ENCODE measurements at places on chromosomes 1 and 21. TPM values are rescaled to one million over a fixed set of nuclear protein-coding genes. Genes with fewer than 3 reads are reported as not detected.
A peak's percentile ranks its signal among the peaks of the same experiment; 100 is the strongest.

Gene HTR6
- not detected for total RNA-seq

Gene AK5
- total RNA-seq = 21.6 TPM

Gene AMY2A
- total RNA-seq = not detected

Gene RNF187
- 123 TPM for total RNA-seq

Gene RSPH1
- total RNA-seq = not detected

Gene GOLPH3L
- 10.3 TPM for total RNA-seq

Gene IL12RB2
- total RNA-seq = not detected

Gene RGS16
- total RNA-seq = 0.33 TPM

Gene COL11A1
- total RNA-seq = 0.26 TPM

Gene OR6K3
- total RNA-seq = not detected

Gene DSTYK
- total RNA-seq = 24.9 TPM

Gene CCDC27
- total RNA-seq = not detected

Gene UBE2U
- total RNA-seq = not detected

Gene CHAF1B
- 1.0 TPM for total RNA-seq

Gene PAPPA2
- 4.1 TPM for total RNA-seq

Gene FUCA1
- 8.7 TPM for total RNA-seq

DNA sequence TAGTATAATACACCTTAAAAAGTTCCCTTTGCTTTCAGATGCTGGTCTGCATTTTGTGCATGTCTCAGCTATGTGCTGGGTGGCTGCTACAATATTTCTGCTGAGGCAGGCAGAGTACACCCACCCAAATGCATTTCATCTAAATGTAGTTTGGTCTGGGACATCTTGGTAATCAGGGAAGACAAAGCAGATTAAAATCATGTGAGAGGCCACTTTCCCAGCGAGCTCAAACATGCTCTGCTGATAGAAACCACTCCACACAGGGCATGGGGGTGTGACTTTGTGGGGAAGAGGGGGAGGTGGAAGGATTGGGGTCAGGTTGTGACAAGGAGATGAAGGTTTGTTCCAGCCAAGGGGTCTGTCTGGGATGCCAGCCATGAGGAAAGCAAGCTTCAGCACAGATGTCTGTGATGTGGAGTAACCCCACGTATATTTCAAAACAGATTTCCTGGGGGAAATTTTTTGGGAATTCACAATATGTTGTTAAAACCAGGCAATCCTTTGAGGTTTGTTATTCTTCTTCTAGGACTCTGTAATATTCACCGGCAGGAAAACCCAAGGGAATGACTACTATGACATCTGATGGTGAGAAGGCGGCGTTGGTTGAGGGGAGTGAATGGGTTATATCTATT lies 255.1 kb upstream of the FGGY start:
- peak; percentile 39 for DNase-seq
- H3K36me3 ChIP-seq = no peaks in the 10 kb centered on the region
- no peaks in the 10 kb centered on the region for H3K27me3 ChIP-seq

DNA sequence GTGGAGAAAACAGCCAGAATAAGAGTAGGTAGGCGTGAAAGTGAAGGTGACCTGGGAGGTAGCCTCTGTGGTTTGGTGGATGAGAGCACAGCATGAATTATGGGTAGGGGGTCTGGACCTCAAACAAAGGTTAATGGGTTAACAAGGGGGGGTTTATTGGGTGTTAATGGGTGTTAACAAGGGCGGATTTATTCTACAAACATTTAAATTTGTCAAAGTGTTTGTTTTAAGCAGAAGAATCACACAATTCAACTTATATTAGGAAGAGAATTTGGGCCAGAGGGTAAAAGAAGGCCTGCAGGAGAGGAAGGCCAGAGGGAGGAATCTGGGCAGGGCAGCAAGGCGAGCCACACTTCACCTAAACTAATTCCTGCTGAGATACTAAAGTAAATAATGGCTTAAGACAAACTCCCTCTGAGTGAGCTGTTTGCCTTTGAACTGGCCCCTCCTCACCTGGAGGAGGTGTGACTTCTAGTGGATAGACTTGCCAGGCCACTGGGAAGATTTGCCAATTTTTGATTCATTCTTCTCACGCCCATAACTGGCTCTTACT lies 191.7 kb downstream of the GIPC2 start:
- no peaks in the 10 kb centered on the region for H3K27me3 ChIP-seq
- no peaks in the 10 kb centered on the region for H3K4me1 ChIP-seq
- no peak overlapping the region for H3K4me3 ChIP-seq
- no peak overlapping the region for H3K27ac ChIP-seq
- no peaks in the 10 kb centered on the region for H3K36me3 ChIP-seq

DNA sequence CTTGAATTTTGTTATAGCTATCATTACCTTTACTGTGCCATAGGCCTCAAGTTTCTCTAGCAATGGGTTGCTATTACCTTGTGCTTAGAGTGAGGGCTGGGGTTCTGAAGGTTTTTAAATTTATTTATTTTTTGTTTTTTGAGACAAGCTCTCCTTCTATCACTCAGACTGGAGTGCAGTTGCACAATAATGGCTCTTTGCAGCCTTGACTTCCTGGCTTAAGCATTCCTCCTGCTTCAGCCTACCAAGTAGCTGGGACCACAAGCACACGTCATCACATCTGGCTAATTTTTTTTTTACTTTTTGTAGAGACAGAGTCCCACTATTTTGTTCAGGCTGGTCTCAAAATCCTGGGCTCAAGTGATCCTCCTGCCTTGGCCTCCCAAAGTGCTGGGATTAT lies 41.5 kb downstream of the SNX27 start:
- no peak overlapping the region for H3K27ac ChIP-seq
- peak; percentile 46 for DNase-seq
- no peaks in the 10 kb centered on the region for H3K4me1 ChIP-seq
- no peaks in the 10 kb centered on the region for H3K27me3 ChIP-seq
- no peaks in the 10 kb centered on the region for H3K36me3 ChIP-seq
- H3K4me3 ChIP-seq = no peak overlapping the region

- H3K27ac ChIP-seq = no peak overlapping the region
- H3K36me3 ChIP-seq = no peaks in the 10 kb centered on the region
- no peaks in the 10 kb centered on the region for H3K27me3 ChIP-seq
Measured at GRCh38 chr1:58857680-58858673, 74.1 kb upstream of the JUN start.

- no peak overlapping the region for H3K27ac ChIP-seq
- no peak overlapping the region for H3K4me3 ChIP-seq
- peaks cover 5% of the 10 kb centered on the region for H3K27me3 ChIP-seq
- H3K4me1 ChIP-seq = no peaks in the 10 kb centered on the region
Measured at GRCh38 chr1:12636098-12636950, 7.6 kb upstream of the AADACL4 start.

DNA sequence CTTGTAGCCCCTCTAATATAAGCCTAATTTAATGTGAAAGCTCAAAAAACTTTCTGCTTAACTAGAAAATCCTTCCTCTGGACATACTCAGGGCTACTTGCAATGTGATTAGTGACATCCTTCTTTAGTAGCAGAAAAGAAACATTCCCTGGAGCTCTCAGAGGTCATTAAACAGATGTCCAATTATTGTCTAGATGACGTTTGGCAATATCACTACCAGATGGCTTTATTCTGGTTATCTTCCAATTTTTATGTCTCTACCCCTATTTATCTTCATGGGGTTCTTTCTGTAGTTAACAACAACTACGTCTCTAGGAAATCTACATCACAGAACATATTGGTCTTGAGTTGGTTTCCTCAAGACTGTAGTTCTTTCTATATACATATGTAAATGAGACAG lies 44.2 kb downstream of the CTH start:
- DNase-seq = peak; percentile 22
- H3K4me1 ChIP-seq = no peaks in the 10 kb centered on the region
- H3K4me3 ChIP-seq = no peak overlapping the region

DNA sequence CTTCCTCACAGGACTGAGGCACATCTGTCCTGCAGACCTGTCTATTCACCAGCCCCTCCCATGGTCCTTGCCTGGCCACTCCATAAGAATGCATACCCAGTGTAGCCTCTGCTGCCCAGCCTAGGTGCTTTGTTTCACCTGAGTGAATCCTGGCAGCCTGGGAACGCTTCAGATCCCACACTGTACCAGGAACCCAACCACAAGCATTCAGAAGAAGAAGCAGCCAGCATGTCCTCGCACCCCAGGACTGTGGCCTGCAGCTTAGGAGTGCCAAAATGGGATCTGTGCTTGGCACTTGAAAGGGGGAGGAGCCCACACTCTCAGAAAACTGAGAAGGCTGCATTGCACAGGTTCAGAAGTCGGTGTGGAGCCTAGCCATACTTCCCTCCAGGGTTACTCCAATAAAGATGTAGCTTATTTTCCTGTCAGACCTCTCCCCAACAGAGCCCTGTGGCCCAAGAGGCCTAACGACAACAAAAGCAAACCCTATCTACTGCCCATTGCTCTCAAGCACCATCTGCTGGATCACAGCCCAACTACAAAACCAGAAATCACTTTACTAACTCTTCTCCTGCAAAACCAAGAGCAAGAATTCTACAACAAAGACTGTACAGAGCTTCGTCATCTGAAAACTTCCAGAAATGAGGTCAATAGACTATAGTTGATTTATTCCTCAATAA lies 923.1 kb upstream of the NEGR1 start:
- no peaks in the 10 kb centered on the region for H3K27me3 ChIP-seq
- no peak overlapping the region for H3K27ac ChIP-seq
- H3K4me3 ChIP-seq = no peak overlapping the region
- no peaks in the 10 kb centered on the region for H3K4me1 ChIP-seq
- no peaks in the 10 kb centered on the region for H3K36me3 ChIP-seq

GRCh38 chr1:243428617-243429342 lies 172.9 kb downstream of the SDCCAG8 start:
- no peak overlapping the region for H3K27ac ChIP-seq
- H3K4me3 ChIP-seq = no peak overlapping the region
- DNase-seq = no peak
- H3K4me1 ChIP-seq = no peaks in the 10 kb centered on the region

DNA sequence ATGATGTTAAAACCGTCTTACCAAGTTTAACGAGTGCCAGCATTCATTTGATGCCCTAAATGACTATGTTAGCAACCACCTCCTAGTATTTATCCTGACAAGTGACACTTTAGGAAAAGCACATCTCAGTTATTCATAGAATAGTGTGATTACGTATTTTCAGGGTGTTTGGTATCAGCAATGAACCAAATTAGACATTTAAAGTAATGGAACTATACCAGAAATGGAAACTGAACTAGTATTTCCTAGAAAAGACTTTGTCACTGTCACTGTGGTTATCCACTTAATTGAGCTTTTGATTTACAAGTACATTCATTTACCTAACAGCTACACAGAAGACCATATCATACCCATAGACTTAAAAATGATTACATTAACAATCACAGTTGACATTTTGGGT lies 3.6 kb upstream of the IL12RB2 start:
- H3K27me3 ChIP-seq = peaks cover 10% of the 10 kb centered on the region
- H3K36me3 ChIP-seq = no peaks in the 10 kb centered on the region
- DNase-seq = no peak
- H3K4me1 ChIP-seq = no peaks in the 10 kb centered on the region

DNA sequence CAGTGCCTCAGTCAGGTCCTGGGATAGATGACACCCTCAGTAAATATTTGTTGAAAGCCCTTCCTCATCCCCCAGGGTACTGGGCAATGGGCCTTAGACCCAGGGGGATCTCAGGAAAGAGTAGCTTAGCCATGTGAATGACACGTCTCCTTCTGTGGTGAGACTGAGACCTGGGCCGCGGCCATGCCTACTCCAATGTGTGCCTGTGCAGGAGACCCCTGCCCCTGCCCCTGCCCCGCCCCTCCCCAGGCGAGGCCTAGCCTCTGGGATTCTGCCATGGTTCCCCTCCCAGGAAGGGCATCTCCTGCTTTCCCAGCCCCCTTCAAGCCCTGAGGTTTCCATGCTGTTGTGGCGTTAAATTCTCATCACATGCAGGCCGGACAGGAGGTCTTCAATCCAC lies 7.1 kb downstream of the MYOM3 start:
- H3K4me3 ChIP-seq = no peak overlapping the region
- no peaks in the 10 kb centered on the region for H3K4me1 ChIP-seq
- DNase-seq = no peak
- H3K27ac ChIP-seq = no peak overlapping the region
- no peaks in the 10 kb centered on the region for H3K36me3 ChIP-seq

DNA sequence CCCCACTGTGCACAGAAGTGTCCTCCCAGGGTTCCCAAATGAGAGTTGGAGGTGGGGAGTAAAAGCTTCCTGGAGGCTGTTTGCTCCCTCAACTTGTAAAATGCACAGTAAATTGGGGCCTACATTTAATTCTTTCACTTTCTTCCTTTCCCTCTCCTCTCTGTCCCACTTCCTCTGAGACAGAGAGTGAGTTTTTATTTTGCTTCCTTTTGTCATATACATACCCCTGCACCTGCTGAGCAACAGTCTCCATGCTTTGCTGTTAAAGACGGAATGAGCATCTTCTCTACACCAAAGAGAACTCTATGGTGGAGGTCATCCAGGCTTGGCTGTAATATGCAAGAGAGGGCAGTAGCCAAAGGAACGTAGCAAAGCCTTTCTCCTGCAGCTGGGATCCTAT lies 79.3 kb upstream of the VAV3 start:
- H3K4me3 ChIP-seq = no peak overlapping the region
- H3K36me3 ChIP-seq = no peaks in the 10 kb centered on the region
- no peak for DNase-seq
- H3K27ac ChIP-seq = no peak overlapping the region

GRCh38 chr1:43449708-43450069 lies 4.0 kb downstream of the HYI start:
- no peak overlapping the region for H3K27ac ChIP-seq
- DNase-seq = no peak
